ENCODE measurements at places on chromosomes 3 and 15. TPM values are rescaled to one million over a fixed set of nuclear protein-coding genes. Genes with fewer than 3 reads are reported as not detected.

The EPB42 gene
- total RNA-seq: not detected

The GHSR gene
- total RNA-seq: not detected

The WDR93 gene
- total RNA-seq: not detected

DNA sequence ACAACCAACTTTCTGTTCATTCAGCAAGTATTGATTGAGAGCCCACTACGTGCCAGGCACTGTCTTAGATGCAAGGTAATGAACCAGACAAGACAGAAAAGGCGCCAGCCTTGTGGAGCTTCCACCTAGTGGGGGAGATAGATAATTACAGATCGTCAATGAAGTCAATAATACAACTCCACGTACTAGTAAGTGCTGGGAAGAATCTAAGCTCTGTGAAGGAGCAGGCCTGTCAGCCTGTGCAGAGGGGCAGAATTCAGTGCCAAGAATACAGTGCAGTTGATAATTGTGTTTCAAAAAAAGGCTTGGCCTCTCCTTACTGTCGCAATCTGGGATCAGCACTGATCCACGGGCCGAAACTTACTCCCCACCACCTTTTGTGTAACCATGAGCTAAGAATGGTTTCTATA, 186.3 kb downstream of the FEZF2 start:
- no peak for DNase-seq
- H3K4me3 ChIP-seq: no peak overlapping the region

The DPPA2 gene
- not detected for total RNA-seq

The IMPG2 gene
- 0.11 TPM for total RNA-seq

The PPP1R2 gene
- 45.1 TPM for total RNA-seq

DNA sequence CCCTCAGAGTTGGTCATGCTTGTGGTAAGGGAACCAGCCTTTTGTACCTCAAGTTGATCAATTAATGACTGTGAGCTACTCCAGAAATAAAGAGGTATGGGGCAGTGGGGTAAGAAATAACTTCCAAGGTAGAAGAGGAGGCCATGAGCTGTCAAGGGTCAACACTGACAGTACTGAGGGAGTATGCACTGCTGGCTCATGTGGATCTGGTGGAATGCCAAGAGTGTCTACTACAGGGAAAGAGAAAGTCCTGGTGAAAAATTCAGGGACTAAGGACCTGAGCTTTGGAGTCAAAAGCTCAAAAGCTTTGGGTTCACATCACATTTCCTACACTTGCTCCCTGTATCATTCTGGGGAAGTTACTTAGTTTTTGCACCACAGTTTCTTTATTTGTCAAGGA, 154.9 kb downstream of the SEMA6D start:
- H3K4me1 ChIP-seq: no peaks in the 10 kb centered on the region
- H3K27ac ChIP-seq: no peak overlapping the region
- H3K36me3 ChIP-seq: no peaks in the 10 kb centered on the region
- DNase-seq: no peak
- no peaks in the 10 kb centered on the region for H3K27me3 ChIP-seq

GRCh38 chr3:171251835-171252234, 208.4 kb downstream of the TNIK start:
- peak overlapping the region; percentile 80 for H3K27ac ChIP-seq
- no peak overlapping the region for H3K4me3 ChIP-seq
- H3K36me3 ChIP-seq: no peaks in the 10 kb centered on the region

DNA sequence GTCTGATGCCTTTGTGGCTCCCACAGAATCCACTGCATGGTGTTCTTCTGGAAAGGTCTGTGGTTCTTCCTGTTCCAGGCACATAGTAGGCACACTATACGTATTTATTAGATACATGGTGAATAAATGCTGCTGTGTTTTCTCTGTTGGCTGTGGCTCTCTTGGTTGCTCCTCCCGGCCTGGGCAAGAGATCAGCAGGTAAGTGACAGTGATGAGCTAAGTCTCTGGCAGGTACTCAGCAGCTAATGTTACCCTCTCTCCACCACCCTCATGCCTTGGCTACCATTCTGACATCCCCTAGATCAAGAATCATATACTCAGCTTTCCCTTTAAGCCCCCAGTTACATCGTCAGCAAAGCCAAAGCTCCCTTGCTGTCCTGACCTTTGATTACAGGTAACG, 8.4 kb downstream of the SV2B start:
- H3K27ac ChIP-seq: no peak overlapping the region
- no peaks in the 10 kb centered on the region for H3K36me3 ChIP-seq
- DNase-seq: no peak
- H3K27me3 ChIP-seq: no peaks in the 10 kb centered on the region
- H3K4me1 ChIP-seq: no peaks in the 10 kb centered on the region

DNA sequence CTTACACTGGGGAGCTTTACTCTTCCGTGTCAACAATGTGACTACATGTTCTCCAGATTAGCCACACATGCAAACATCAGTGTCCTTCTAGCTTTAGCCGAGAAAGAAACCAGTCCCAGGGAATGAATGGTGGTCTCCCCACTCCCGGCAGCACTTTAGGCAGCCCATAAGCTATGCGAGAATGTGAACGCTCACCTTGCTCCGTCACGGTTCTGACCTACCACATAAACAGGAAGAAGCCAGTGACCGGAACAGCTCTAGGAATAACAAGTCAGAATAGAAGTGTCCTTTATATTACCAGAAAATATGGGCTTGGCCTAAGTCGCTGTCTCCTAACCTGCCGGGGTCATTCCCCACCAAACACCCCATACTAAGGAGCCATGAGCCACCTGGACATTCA, 98.0 kb upstream of the ABHD17C start:
- no peak overlapping the region for H3K27ac ChIP-seq
- DNase-seq: no peak
- no peaks in the 10 kb centered on the region for H3K4me1 ChIP-seq

GRCh38 chr3:9951598-9951961, 628 bp downstream of the PRRT3 start:
- H3K4me1 ChIP-seq: peaks cover 3% of the 10 kb centered on the region
- DNase-seq: no peak
- H3K36me3 ChIP-seq: peaks cover 4% of the 10 kb centered on the region
- peak overlapping the region; percentile 69 for H3K27ac ChIP-seq
- peak overlapping the region; percentile 82 for H3K4me3 ChIP-seq
- H3K27me3 ChIP-seq: no peaks in the 10 kb centered on the region

- H3K4me3 ChIP-seq: no peak overlapping the region
- no peak for DNase-seq
- H3K36me3 ChIP-seq: no peaks in the 10 kb centered on the region
- H3K27me3 ChIP-seq: no peaks in the 10 kb centered on the region
- no peaks in the 10 kb centered on the region for H3K4me1 ChIP-seq
Observed at GRCh38 chr3:161598639-161599038, 102.0 kb downstream of the OTOL1 start.

The CCNB2 gene
- 74.1 TPM for total RNA-seq

- DNase-seq: no peak
- H3K4me3 ChIP-seq: no peak overlapping the region
- H3K4me1 ChIP-seq: no peaks in the 10 kb centered on the region
- H3K36me3 ChIP-seq: no peaks in the 10 kb centered on the region
- H3K27me3 ChIP-seq: no peaks in the 10 kb centered on the region
Observed at GRCh38 chr3:125240496-125240895, 27.9 kb upstream of the SLC12A8 start.

The GOLGA8S gene
- not detected for total RNA-seq

The FRMD5 gene
- 0.64 TPM for total RNA-seq

The ALAS1 gene
- 75.4 TPM for total RNA-seq

GRCh38 chr3:158768881-158769543, 32.8 kb upstream of the MFSD1 start:
- no peak overlapping the region for H3K4me3 ChIP-seq
- no peak for DNase-seq
- no peaks in the 10 kb centered on the region for H3K27me3 ChIP-seq

GRCh38 chr15:75823860-75824613, 19.2 kb upstream of the UBE2Q2 start:
- no peak overlapping the region for H3K27ac ChIP-seq
- no peak overlapping the region for H3K4me3 ChIP-seq
- no peak for DNase-seq
- no peaks in the 10 kb centered on the region for H3K4me1 ChIP-seq
- no peaks in the 10 kb centered on the region for H3K27me3 ChIP-seq

The CMTM8 gene
- not detected for total RNA-seq

DNA sequence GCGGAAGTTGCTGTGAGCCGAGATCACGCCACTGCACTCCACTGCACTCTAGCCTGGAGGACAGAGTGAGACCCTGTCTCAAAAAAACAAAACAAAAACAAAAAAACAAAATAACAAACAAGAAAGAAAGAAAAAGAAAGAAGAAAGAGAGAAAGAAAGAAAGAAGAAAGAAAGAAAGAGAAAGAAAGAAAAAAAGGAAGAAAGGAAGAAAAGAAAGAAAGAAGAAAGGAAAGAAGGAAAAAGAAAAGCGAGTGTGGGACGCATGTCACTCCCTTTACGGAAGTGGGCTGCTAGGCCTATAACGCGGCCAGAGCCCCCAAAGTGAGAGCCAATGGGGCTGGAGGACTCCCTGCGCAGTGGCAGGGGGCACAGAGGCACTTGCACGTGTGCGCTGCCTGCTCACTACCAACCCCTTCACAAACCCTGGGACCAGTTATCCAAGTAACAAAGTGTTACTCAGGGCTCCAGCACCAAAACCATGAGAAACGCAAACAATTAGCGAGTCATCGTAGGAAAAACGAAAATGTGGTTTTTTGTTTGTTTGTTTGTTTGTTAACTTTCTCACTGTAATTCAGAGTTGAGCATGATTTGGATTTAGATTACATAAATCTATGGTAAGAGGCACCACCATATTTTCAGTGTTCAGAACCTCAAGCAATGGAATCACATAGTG, 40.8 kb upstream of the ATP1B3 start:
- no peak overlapping the region for H3K4me3 ChIP-seq
- no peak overlapping the region for H3K27ac ChIP-seq
- DNase-seq: no peak
- H3K4me1 ChIP-seq: no peaks in the 10 kb centered on the region
- no peaks in the 10 kb centered on the region for H3K27me3 ChIP-seq
- no peaks in the 10 kb centered on the region for H3K36me3 ChIP-seq

GRCh38 chr3:66110840-66111239, 72.1 kb upstream of the MAGI1 start:
- no peaks in the 10 kb centered on the region for H3K4me1 ChIP-seq
- H3K36me3 ChIP-seq: no peaks in the 10 kb centered on the region
- no peak overlapping the region for H3K4me3 ChIP-seq
- no peak overlapping the region for H3K27ac ChIP-seq

DNA sequence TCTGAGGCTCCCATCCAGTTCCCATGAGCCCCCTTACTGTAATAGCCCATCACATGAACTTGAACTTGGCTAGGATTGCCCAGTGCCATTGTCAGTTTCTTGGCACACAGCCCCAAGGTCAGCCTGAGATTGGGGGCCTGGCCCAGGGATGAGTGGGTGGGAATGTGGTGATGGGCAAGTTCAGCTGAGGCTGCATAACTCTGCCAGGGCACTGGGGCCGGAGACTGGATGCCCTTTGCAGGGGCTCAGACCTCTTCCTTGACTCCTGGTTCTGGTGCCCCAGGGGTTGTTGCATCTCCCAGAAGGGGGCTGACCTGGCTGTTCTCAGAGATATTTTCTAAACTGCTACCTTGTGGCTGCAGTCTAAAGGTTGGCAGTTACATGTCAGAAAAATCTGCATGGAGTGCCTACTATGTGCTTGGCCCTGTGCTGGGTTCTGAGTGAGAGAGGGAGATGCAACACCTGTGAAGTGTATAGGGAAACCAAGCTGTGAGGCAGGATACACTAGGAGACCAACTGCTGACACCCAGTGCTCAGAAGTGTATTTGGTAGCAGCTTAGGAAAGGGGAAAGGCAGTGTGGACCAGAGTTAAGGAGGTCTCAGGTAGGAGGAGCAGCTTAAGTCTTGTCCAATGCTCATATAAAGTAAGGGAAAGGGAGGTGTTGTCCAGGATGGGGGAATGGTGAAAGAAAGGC, 74.8 kb upstream of the PRR23C start:
- H3K27me3 ChIP-seq: no peaks in the 10 kb centered on the region
- no peaks in the 10 kb centered on the region for H3K36me3 ChIP-seq
- H3K27ac ChIP-seq: no peak overlapping the region
- no peaks in the 10 kb centered on the region for H3K4me1 ChIP-seq

The SCN11A gene
- not detected for total RNA-seq

DNA sequence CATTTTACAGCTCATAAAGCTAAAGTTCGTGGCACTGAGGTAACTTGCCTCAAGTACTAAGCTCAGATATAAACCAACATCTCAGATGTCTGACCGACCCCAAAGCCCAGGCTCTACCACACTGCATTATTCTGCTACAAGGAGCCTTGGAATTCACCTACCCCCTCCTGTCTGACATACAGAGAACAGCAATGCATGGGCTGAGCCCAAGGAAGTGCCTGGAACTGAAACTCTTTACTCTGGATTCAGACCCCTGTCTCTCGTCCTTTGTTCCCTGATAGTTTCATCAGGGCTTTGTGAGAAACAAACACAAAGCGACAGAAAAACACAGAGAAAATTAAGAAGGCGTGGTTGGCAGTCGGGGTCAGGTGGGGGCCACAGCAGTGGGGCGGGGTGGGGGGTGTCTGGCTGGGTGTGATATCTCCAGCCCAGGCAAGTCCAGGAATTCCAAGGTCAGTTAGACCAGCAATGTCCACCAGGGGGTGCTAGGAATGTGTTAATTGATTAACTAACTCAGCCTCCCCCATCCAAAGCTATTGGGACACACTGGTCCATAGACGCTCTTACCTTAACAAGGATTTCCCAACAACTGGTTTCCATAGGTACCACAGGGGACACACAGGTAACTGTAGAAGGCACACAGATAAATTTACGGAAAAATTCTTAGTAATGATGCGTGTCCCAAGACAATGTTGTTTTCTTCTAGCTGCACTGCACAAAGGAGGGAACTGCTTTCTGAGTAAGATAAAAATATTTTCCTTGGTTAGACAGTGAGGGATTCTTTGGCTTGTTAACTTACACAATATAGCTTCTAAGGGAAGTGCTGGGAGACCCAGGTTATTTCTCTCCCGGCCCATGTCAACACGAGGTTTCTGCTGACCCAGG, 18.8 kb upstream of the SSUH2 start:
- DNase-seq: peak; percentile 36
- peaks cover 24% of the 10 kb centered on the region for H3K4me1 ChIP-seq
- H3K36me3 ChIP-seq: no peaks in the 10 kb centered on the region
- H3K27me3 ChIP-seq: no peaks in the 10 kb centered on the region

The EIF4E3 gene
- total RNA-seq: 0.38 TPM

The FANCI gene
- total RNA-seq: 110 TPM

The ARPIN gene
- not detected for total RNA-seq

- no peak overlapping the region for H3K27ac ChIP-seq
- H3K36me3 ChIP-seq: no peaks in the 10 kb centered on the region
- no peak for DNase-seq
- H3K27me3 ChIP-seq: no peaks in the 10 kb centered on the region
- no peaks in the 10 kb centered on the region for H3K4me1 ChIP-seq
Observed at GRCh38 chr3:126060613-126061145, 23.2 kb downstream of the SLC41A3 start.

The SEMA3B gene
- total RNA-seq: 0.59 TPM

DNA sequence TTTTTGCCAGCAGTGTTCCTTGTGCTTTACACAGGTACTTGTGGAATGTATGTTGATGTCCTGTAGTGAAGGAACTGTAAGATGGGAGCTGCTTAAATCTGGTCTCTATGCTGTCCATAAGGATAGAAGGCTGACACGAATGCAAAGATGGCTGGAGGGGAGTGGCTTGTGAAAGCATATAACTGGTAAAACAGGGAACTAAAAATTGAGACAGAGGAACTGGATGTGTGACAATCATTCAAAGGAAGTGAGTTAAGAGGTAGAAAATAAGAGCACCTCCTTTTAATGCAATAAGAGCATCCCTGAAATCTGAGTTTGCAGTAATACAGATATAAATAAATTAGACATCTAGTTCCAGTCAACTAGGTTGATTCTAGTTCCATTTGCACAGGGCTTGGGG, 35.2 kb downstream of the RNF13 start:
- no peaks in the 10 kb centered on the region for H3K4me1 ChIP-seq
- no peaks in the 10 kb centered on the region for H3K36me3 ChIP-seq
- no peak overlapping the region for H3K27ac ChIP-seq
- H3K27me3 ChIP-seq: no peaks in the 10 kb centered on the region
- H3K4me3 ChIP-seq: no peak overlapping the region

The AHSG gene
- total RNA-seq: 1.2 TPM

Data from GM12878 (cell line).